ENCODE measurements at places on chromosomes 6 and 20.

- ATAC-seq, result peak; percentile 27
These were observed 248.5 kb downstream of the BTBD3 start for GRCh38 chr20:12166053-12166717.

DNA sequence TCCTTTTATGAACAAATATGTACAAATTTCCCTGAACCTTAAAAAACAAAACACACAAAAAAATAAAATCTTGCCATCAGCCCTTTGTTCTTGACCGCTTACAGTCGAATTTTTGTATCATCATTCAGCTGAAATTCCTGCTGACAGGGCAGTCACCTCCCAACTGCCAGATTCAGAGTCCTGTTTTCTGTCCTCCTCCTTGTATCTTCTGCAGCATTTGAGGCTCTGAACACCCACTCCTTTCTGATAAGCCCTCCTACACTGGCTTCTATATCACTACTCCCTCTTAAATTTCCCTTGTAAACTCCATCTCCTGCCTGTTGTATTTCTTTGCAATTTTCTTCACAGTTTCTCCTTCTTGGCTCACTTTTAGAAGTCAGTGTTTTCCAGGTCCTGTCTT lies 77.8 kb upstream of the CCN6 start:
- ATAC-seq, result no peak

DNA sequence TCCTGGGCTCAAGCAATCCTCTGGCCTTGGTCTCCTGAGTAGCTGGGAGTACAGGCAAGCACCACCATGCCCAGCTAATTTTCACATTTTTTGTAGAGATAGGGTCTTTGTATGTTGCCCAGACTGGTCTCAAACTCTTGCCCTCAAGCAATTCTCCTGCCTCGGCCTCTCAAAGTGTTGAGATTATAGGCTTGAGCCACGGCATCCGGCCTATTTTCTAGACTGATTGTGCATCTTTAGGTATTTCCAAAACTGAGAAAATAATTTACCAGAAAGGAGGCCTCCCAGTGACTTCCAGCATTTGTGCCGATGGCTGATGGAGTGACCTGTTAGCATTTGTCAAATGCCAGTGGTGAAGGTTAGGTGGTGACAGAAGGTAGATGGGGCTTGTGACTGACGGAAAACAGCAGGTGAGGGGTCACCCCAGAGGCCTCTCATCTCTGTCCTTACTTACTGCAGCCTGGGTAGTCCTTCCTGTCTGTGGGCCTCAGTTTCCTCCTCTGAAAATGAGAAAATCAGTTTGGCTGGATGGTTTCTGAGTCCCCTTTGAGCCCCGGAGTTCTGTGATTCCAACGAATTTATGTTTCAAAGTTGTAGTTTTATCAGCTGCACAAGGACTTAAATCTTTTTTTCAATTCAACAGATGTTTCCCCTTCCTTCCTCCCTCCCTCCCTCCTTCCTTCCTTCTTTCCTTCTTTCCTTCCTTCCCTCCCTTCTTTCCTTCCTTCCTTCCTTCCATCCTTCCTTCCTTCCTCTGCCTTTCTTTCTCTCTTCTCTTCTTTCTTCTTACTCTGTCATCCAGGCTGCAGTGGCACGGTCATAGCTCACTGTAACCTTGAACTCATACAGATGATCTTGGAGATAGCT lies 53.5 kb downstream of the TGM2 start:
- ATAC-seq, result no peak

GRCh38 chr6:138692058-138692977 lies 81.3 kb upstream of the CCDC28A start:
- ATAC-seq, result peak; percentile 65

- ATAC-seq, result no peak
These were observed 122.2 kb upstream of the TFAP2D start for GRCh38 chr6:50591135-50591534.

- ATAC-seq, result peak; percentile 78
These were observed 686.9 kb upstream of the CITED2 start for GRCh38 chr6:140061110-140062042.

GRCh38 chr6:111727041-111727440 lies 121.4 kb upstream of the TRAF3IP2 start:
- no peak for ATAC-seq

GRCh38 chr20:49798718-49799117 lies 13.9 kb upstream of the SLC9A8 start:
- no peak for ATAC-seq

DNA sequence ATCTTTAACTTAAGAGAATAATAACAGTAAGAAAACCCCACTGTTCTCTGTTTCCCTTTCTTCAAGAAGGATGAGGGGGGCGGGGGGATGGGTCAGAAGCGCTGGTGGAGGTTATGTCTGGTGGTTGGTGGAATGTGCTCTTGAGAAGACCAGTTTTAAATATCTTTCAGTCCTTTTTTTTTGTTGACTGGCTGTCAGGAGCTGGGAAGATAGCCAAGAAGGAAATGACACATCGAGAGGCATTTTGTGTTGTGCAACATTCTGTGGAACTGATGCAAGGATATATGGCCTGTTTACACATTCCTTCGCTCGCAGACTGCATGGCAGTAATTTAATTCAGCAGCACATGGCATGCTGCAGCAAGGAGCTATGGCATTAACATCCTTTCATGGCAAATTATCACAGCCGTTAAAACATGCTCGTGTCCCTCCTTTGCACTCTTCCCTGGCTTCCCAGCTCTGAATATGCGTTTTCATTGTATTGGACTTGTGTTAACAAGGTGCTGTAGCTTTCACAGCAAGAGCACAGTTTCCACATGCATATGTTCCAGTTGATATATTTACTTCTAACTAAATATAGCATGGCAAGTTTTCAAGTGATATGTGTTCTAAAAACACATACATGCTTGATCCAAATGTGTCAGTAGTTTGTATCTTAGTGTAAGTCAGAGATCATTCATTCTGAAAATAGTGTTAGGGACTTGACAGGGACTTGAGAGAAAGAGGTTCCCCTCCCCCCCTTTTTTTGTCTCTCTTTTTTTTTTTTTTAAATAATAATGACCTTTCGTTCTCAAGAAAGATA lies 68.2 kb upstream of the SUPT3H start:
- peak; percentile 96 for ATAC-seq

DNA sequence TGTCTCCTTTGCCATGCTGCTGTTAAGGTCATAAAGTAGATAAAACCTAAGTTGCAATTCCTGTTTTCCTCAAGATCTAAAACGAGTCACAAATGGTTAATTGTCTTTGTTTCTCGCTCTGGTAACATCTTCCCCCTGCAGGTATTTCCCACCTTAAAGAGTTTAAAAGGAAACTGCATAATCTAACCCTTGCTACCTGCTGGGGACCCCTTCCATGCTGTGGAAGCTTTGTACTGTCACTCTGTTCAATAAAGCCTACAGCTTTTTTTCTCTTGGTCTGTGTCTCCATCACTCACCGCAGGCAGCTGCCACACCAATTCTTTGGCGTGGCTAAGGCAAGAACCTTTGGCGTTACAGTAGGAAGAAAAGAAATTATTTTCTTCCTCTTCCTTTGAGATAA lies 117.7 kb upstream of the GJE1 start:
- peak; percentile 27 for ATAC-seq

DNA sequence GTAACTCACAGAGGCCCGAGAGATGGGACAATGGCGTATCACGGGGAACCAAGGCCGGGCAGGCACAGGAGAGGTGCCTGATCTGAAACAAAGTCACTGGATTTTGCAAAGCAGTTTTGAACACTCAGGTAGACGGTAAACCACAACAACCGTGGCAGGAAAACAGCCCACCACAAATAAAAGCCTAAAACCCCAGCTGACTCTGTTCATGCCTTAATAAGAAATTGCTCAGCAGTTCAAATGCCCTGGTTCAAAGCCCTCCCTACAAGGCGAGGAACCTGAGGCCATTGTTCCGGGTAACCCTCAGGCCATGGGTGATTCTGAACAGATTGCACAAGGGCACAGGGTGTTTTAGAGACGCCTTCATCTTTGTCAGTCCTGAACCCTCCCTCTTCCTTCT lies 114.2 kb downstream of the MAP3K7 start:
- no peak for ATAC-seq

DNA sequence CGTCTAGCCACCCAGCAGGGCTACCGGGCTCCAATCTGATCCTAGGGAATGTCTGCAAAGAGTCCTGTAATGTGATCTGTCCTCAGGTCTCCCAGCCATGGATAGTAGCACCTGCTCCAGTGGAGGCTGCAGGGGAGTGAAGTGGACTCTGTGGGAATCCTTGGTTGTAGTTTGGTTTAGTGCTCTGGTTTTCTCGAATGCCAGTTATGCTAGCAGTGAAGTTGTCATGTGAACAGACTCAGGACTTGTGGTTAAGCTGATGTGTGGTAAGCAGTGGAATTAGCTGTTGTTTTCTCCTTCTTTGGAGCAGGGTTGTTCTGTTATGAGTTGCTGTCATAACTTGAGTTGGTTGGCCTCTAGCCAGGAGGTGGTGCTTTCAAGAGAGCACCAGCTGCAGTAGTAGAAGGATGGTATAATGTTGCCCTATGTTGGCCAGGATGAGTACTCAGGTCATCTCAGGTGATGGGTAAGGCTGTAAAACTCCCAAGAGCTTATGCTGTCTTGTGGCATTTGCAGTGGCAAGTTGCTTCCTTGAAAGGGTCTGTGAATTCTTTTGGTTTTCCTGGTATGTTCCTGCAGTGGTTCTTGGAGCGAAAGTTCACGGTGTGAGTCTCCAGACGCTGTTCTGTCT lies 390.2 kb downstream of the UTRN start:
- ATAC-seq, result peak; percentile 58

- no peak for ATAC-seq
These were observed 634.6 kb downstream of the PRKN start for GRCh38 chr6:162092816-162093502.

DNA sequence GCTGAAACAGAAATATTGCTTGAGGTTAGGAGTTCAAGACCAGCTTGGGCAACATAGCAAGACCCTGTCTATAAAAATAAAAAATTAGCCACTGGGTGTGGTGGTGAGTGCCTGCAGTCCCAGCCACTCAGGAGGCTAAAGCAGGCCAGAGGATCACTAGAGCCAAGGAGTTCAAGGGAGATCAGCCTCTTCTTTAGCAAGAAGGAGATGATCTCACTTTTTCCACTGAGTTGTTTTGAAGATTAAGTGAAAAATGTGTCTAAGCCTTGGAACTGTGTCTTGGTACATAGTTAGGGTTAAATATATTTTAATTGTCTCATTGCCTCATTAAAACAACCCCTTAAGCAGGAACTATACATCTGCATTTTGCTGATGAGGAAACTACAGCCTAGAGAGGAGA lies 279.0 kb upstream of the ZFP64 start:
- no peak for ATAC-seq

- ATAC-seq, result no peak
These were observed 147.3 kb upstream of the FOXQ1 start for GRCh38 chr6:1164600-1164999.

DNA sequence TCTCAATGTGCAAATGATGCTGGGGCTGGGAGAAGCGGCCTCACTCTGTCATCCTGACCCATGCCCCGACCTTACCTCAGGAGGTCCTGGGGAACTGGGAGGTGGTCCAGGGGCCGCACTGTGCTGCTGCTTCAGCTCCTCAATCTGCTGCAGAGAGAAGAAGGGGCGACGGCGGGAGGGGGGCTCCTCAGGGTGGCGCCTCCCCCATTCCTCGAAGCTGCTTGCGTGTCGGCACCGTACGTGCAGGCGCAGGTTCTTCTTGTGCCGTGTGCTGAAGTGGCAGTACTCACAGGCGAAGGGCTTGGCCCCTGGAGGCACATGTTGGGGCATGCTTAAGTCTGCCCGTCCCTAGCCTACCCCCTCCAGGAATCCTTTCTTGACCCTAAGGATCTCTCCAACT lies 12.9 kb downstream of the ZNF335 start:
- ATAC-seq, result no peak

- no peak for ATAC-seq
These were observed 48.0 kb upstream of the BHLHE23 start for GRCh38 chr20:63054681-63055240.

- ATAC-seq, result peak; percentile 38
These were observed 1.3 kb upstream of the CDYL start for GRCh38 chr6:4774715-4775493.

- ATAC-seq, result peak; percentile 4
These were observed at the start of gene RNF182 for GRCh38 chr6:13924949-13925881. Gene RNF182, plus strand, starts transcription at chr6:13924952. Its CDS starts 52,168 bp downstream, at chr6:13977120.

DNA sequence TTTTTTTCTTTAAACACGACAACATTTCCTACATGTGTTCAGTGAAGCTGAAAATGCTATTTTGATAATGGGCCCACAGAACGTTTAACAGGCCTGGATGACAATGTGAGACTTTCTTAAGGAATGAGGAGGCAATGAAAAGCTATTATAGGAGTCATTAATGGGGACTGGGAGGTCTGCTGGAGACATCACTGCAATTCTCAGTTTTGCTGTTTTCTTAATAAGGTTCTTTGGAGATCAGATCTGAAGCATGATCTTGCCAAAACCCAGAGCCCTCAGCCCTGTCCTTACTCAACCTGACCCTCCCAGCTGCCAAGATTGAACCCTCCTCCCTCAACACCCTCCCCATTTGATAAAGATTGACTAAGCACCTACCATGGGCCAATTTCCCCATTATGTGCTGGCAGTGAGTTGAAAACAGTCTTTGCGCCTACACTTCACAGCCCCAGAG lies 353.1 kb downstream of the MAFB start:
- ATAC-seq, result no peak

- no peak for ATAC-seq
These were observed 69.3 kb upstream of the SUPT3H start for GRCh38 chr6:45447005-45447404.

- ATAC-seq, result peak; percentile 70
These were observed 284.7 kb upstream of the TAB2 start for GRCh38 chr6:149032599-149033405.

- no peak for ATAC-seq
These were observed 24.3 kb upstream of the LRFN2 start for GRCh38 chr6:40611434-40611833.

DNA sequence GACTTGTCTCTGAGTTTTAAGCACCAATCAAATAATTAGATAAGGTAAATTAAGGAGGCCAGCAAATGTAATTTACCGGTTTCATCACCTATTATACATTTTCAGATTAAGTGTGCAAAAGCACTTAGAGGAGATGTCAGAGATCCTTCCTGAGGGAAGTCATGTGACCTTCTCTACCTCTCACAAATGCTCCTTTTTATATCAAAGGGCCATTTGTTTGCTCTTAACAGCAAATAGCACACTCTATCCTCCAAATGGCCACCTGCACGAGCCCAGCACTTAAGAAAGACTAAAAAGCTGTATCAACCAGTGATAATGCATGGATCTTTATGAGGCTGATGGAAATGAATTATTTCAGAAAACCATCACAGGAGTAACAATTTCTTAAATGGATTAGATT lies 149.4 kb downstream of the ELOVL4 start:
- no peak for ATAC-seq

GRCh38 chr6:26030716-26031115 lies 56.5 kb upstream of the HFE start:
- no peak for ATAC-seq

All from SK-N-SH treated with all-trans-retinoic acid at 6 μM for 48 hours (cell line).